Right renal cortex interstitium (tissue), 3 donors: ENCODE measurements at places on chromosomes 13 and 19. TPM values are rescaled to one million over a fixed set of nuclear protein-coding genes. Genes with fewer than 3 reads are reported as not detected.

The PGLYRP1 gene
- polyA plus RNA-seq: not detected

The FKBP8 gene
- 170 TPM for polyA plus RNA-seq

The SERP2 gene
- polyA plus RNA-seq: 8.2 TPM

GRCh38 chr13:42485272-42485671 lies 88.7 kb upstream of the TNFSF11 start:
- DNase-seq: no peak

DNA sequence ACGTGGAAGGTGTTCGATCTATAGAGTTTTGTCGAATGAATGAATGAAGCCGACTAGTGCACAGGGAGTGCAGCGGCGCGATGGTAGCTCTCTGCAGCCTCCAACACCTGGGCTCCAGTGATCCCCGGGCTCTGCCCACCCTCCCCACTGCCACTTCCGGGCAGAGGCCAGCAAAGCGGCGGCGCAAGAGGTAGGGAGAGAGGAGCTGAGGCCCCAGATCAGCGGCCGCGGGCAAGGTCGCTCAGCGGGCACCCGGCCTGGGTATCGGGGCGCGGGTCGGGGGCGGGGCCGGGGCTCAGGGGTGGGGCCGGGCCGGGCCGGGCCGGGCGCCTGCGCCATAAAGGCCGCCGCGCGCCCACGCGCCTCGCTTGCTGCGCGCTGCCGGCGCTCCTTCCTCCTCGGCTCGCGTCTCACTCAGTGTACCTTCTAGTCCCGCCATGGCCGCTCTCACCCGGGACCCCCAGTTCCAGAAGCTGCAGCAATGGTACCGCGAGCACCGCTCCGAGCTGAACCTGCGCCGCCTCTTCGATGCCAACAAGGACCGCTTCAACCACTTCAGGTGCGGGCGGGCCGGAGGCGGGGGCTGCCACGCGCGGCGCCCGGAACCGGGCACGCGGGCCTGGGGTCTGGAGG lies at the start of gene GPI:
Gene GPI (plus strand): TSS at position 367 of the 633 bp plus-strand sequence. CDS start 71 bp downstream, at position 438.
- no peak for DNase-seq

The LPAR2 gene
- 22.0 TPM for polyA plus RNA-seq
